ENCODE measurements at places on chromosomes 3 and 15. TPM values are rescaled to one million over a fixed set of nuclear protein-coding genes. Genes with fewer than 3 reads are reported as not detected.

The GOLGA6D gene
- total RNA-seq: not detected

The PLA2G4E gene
- total RNA-seq: not detected

- DNase-seq: no peak
Observed at GRCh38 chr15:61025308-61025707, 203.8 kb downstream of the RORA start.

DNA sequence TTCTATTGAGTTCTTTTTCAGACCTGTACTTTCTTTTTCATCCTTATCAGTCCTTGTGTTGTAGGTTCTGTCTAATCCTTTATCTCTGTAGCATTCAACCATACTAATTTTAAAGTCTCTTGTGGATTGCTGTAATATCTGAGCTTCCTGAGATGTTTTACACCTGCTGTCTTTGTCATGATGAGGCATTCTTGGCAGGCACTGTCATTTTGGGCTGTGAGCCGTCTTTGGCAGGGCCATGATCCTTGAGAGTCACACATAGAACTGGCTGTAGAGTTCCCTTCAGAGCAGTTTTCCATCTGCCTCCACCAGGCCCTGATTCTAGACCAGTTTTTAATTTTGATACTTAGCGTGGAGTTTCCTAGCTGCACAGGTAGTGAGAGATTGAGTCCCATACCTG, 6.7 kb downstream of the EFCC1 start:
- no peak for DNase-seq

GRCh38 chr3:52430416-52430810, 14.5 kb downstream of the SEMA3G start:
- DNase-seq: no peak

DNA sequence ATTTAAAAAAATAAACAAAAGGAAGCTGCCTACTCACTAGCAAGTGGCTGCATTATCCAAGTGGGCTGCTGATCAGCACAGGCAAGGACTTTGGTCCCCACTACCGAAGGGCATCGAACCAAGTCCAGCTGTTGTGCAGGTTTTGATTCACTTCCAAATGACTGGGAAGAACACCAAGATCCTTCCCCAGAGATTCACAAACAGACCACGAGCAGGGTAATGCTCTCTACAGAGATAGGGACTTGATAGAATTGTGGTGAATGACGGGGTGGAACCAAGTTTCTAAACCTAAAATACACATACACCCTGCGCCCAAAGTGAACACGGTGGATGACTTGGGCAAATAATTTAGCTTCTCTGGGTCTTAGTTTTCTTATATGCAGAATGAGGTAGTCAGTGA, 203.7 kb upstream of the ICE2 start:
- no peak for DNase-seq

DNA sequence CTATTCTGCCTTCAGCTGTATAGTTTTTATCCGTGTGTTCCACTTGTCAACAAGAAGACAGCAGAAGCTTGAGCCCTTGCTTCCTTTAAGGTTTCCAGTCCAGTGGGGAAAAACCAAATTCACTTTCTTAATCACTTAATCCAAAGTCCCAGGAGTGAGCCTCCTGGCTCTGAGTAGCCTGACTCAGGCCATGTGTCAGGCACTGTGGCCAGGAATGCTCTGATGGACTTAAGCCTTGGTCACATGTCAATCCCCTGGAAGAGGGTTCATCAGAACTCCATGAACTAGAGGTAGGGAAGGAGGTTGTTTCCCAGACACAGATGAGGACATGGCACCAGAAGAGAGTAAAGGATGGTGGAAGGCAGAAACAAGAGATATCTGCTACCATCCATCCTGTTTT, 8.8 kb downstream of the VIPR1 start:
- no peak for DNase-seq

GRCh38 chr3:105953831-105954230, 85.0 kb upstream of the CBLB start:
- no peak for DNase-seq

DNA sequence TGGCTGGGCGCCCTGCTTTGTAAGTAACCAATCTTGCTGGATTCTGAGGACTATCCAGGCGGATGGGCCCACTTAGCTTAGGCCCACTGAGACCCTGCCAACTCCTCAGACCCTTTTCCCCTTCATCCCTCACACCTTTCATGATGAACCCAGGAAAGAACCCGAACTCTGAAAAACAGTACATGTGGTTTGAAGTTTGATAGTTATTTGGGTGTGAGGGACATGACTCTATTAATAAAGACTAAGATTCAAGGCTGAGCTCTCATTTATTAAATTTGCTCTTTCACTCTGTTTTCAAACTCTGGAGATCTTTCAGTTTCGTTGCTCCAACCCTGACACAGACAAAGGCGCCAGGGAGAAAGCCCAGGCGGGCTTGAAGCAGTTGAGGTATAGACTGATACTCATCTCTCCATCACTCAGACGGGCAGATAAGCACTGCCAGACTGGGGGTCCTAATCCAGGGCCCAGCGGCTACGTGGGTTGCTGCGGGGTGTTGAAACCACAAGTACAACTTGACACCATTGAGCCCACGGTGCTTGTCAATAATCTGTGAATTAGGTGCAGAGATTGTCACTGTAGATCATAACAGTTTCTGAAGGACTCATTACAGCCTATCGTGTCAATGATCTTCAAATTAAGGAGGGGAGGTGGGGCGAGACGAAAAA, 7.2 kb upstream of the SOX2 start:
- DNase-seq: no peak

DNA sequence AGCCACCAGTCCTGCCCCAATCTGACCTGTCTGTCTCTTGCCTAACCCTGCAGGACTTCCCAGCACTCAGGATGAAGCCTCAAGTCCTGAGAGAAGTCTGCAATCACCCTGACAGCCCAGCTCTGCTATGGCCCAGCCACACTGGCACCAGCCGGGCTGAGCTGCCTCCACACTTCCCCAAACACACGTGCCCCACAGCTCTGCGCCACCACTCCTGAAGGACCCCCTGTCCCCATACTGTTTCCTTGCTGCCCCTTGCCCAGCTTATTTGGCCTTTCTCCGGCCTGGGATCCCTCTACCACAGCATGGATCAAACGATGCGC, 76.6 kb downstream of the TBC1D2B start:
- DNase-seq: no peak

GRCh38 chr3:129197321-129197720, 13.6 kb upstream of the CNBP start:
- no peak for DNase-seq

- DNase-seq: no peak
Observed at GRCh38 chr3:59685432-59685831, 635.6 kb upstream of the CFAP20DC start.

- no peak for DNase-seq
Observed at GRCh38 chr15:101322854-101323477, 27.9 kb upstream of the SNRPA1 start.

GRCh38 chr15:89926158-89926557, 13.4 kb upstream of the ARPIN start:
- DNase-seq: peak; percentile 17

GRCh38 chr3:149784064-149784704, 8.2 kb downstream of the ANKUB1 start:
- peak; percentile 13 for DNase-seq

DNA sequence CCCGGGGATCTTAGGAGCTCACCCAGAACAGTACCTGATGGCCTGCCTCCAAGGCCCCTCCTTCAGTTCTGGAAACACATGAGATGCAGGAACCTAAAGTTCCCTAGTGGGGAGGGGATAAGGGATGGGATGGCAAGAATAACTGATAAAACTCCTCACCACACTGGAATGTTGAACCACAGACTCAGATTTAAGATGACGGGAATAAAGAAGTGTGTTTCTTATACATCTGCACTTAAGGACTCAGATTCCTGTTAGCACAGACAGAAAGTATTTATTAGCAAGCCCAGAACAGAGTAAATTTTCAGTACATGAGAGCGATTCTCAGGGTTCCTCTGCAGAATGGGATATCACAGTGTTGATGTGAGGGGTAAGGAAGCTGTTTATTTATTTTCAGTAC, 245.2 kb downstream of the TLE3 start:
- DNase-seq: peak; percentile 56

DNA sequence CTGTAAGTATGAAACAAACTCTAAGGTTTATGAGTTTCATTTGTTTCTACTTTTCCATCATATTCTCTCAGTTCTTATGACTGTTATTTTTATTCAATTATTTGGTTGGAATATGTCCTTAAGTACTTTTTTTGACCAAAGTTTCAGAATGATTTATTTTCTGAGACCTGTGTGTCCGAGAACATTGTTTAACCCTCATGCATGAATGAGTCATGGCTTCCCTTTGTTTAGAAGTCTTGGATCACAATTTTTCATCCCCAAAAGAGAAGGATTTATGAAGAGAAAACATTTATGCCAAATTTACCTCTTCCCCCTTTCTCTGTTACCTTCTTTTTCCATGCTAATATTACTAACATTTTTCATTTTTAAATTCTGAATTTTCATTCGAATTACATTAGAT, 518.0 kb upstream of the NR2F2 start:
- DNase-seq: peak; percentile 6

DNA sequence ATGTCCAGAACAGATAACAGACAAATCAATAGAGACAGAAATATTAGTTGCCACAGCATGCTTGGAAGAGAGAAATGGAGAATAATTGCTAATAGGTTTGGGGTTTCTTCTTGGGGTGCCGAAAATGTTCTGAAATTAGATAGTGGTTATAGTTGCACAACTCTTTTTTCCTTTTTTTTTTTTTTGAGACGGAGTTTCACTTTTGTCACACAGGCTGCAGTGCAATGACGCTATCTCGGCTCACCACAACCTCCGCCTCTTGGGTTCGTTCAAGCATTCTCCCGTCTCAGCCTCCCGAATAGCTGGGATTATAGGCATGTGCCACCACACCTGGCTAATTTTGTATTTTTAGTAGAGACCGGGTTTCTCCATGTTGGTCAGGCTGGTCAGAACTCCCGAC, 163.3 kb downstream of the PLCH1 start:
- DNase-seq: peak; percentile 43

DNA sequence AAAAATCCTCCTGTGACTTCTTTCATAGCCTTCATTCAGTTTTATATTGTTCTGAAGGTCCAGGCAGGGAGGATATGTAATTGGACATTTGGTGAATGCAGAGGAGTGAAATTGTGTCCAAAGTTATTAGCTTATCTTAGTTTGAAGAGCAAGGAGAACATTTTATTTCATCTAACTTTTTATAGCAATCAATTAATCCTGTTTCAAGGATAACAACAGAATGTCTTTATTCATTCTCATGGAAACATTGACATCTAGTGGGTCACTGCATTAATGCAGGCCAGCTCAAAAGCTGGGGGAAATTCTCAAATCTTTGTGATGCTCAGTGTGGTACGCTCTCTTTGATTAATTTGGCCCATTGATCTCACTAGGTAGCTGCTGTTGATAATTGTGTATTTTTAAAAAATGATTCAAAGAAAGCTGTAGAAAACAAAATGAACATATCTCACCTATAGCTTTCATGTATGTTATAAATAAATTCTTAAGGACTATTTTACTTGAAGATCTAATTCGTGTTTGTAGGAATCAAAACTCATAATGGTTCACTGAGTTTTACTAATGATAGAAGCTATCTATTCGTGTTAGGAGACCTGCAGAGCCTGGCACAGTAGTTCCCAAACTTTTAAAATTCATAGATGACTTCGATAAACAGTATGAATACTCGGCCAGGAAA, 150.8 kb upstream of the KCNMB2 start:
- peak; percentile 37 for DNase-seq

DNA sequence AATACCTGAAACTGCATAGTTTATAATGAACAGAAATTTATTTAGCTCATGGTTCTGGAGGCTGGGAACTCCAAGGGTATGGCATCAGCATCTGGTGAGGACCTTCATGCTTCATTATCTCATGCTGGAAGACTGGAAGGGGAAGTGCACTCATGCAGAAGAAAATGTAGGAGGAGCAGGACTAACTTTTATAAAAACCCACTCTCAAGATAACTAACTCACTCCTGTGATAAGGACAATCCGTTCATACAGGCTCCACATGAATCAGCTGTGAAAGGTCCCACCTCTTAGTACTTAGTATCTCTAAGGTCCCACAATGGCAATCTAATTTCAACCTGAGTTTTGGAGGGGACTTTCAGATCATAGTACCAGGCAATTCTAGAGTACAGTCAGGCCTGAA, 33.6 kb upstream of the APH1B start:
- peak; percentile 58 for DNase-seq

GRCh38 chr3:15635121-15635661, 33.6 kb downstream of the BTD start:
- DNase-seq: peak; percentile 93

All from RPMI7951 (cell line).